Osteocyte (in vitro differentiated cells): ENCODE measurements at places on chromosomes 13 and 19.

GRCh38 chr13:44652962-44653660, 77.0 kb upstream of the TSC22D1 start:
- DNase-seq: no peak

DNA sequence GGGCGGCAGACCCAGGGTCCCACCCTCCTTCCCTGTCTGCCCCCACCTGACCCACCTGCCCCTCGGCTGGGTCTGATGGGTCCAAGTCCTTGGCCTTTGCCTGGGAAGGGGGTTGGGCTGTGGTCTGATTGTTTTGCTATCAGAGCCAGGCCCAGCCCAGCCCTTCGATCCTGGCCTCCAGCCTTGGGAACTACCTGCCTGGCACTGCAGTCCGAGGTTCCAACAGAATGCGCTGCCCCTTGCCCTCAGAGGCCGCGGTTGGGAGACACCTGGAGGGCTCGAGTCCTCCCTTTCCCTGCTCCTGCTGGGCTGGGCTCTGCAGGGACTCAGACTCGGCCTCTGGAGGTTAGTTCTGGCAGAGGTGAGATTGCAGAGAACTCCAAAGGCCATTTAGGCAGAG, 1.6 kb downstream of the CCL25 start:
- no peak for DNase-seq

GRCh38 chr13:73061876-73062275, 3.1 kb downstream of the KLF5 start:
- DNase-seq: no peak

GRCh38 chr13:20219577-20219976, 12.5 kb downstream of the GJB6 start:
- no peak for DNase-seq

GRCh38 chr19:39497996-39498797, 550 bp upstream of the DLL3 start:
- no peak for DNase-seq

DNA sequence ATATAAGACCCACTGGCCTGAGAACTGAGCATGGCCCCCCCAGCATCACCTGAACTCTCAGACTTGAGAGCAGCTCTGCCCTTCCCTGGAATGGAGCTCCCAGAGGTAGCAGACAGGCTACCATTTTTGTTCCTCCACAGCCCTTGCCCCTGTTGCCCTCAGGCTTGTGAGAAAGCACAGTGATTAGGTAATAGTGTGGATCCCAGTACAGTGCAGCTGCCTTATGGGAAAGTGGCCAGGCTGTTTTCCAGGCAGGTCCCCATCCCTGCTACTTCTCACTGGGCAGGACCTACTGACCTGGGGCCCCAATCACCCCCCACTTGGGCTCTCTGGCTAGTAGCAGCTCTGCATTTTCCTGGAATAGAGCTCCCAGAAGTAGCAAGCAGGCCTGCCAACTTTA, 834.0 kb downstream of the DACH1 start:
- no peak for DNase-seq
